MV-4-11 (cell line): ENCODE measurements at places on chromosomes 12 and 14.

GRCh38 chr14:76810953-76811400, 1.7 kb downstream of the ANGEL1 start:
- peak; percentile 69 for DNase-seq

- no peak for DNase-seq
Observed at GRCh38 chr12:95201056-95201670, 16.1 kb downstream of the FGD6 start.

GRCh38 chr12:92556637-92557421, 146.0 kb upstream of the PLEKHG7 start:
- DNase-seq: no peak

DNA sequence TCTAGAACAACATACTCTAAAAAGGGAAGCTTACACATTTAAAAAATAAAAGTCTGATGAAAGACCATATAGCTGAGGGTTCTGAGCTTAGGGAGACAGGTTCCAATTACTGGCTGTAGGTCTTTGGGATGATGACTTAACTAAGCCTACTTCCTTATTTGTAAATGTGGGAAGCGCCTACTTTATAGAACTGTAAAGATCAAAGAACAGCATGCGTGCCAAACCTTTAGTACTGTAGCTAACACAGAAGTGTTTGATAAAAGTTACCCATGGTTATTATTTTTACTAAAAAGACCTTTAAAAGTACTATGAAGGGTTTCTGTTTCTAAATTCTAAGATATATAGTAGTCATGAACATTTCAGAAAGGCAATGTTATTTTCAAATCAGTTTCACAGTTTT, 35.7 kb downstream of the STK38L start:
- DNase-seq: peak; percentile 78

GRCh38 chr12:17214929-17215328, 609.0 kb upstream of the LMO3 start:
- no peak for DNase-seq

- no peak for DNase-seq
Observed at GRCh38 chr12:124507188-124508109, 60.0 kb downstream of the NCOR2 start.
